Aorta (tissue), 5 donors: ENCODE measurements at places on chromosomes 2 and 18. TPM values are rescaled to one million over a fixed set of nuclear protein-coding genes. Genes with fewer than 3 reads are reported as not detected.

- no peak for DNase-seq
- peak overlapping the region; percentile 10 for H3K27ac ChIP-seq
- H3K4me3 ChIP-seq = no peak overlapping the region
These were observed 32.8 kb downstream of the CCDC93 start for GRCh38 chr2:117980783-117981676.

DNA sequence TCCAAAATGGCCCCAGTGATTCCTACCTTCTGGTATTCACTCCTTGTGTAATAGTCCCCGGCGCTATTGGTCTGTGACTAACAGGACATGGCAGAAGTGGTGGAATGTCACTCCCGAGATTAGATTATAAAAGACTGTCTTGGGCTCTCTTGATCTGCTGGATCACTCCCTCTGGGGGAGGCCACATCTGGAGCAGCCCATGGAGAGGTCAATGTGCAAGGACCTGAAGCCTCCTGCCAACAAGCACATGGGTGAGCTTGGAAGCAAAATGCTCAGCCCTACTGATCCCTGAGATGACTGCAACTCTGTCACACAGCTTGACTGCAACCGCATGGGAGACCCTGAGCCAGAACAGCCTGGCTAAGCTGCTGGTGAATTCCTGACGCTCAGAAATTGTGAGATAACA lies 94.3 kb upstream of the GLI2 start:
- H3K27me3 ChIP-seq = no peaks in the 10 kb centered on the region
- DNase-seq = no peak
- H3K4me3 ChIP-seq = no peak overlapping the region
- no peaks in the 10 kb centered on the region for H3K4me1 ChIP-seq

DNA sequence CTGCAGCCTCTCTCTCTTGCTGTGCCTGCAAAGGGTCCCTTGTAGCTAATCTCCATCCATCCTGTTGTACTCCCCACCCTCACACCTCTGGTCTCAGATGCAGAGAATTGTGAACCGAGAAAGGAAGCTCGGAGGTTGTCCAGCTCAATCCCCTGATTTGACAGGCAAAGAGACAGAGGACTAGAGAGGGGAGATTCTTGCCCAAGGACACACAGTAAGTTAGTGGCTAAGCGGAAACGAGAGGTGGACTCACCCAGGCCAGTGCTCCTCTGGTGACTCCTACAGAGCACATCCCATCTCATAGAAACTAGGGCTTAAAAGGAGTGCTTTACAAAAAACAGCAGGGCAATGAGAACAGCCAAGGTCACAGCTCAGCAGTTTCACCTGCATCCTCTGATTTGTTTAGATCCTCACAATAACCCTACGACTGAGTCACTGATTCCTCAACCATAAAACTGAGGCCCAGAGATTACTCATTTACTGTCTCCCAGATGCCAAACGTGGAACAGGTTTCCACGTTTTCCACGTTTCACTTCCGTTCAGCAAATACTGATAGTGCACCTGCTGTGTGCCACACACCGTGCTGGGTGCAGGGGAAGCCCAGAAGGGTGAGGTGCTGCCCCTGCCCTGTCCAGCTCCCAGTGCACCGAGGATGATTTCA lies 22.1 kb downstream of the EHD3 start:
- no peak overlapping the region for H3K27ac ChIP-seq
- H3K36me3 ChIP-seq = peaks cover 12% of the 10 kb centered on the region
- H3K27me3 ChIP-seq = no peaks in the 10 kb centered on the region
- no peaks in the 10 kb centered on the region for H3K4me1 ChIP-seq
- DNase-seq = no peak

DNA sequence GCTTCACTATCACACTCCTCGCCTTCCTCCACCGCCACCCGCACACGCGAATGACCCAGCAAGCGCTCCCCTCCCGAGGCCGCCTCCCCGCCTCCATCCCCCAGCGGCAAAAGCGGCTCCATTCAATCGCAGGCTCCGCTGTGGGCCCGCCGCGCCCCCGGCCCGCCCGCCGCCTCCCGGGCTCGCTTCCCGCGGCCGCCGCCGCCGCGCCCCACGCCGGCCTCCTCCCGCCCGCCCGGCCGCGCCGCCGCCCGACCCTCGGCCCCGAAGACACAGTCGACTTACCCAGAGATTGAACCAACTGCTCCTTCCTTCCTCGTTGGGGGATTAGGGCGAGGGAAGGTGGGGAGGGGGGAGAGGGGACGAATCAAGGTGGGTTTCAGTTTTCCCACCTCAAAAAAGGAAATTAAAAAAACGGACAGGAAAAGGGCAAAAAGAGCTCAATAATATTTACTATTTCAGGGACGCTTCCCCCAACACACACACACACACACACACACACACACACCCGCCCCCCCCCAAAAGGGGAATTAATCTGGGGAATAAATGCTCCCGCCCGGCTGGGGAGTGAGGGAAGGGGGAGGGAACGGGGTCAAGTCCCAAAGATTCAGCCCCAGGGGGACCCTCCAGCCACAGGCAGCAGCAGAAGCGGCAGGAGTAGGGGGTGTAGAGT lies 743 bp downstream of the XPO1 start:
- peak overlapping the region; percentile 95 for H3K4me3 ChIP-seq
- DNase-seq = no peak
- H3K27ac ChIP-seq = peak overlapping the region; percentile 65
- H3K4me1 ChIP-seq = no peaks in the 10 kb centered on the region
- no peaks in the 10 kb centered on the region for H3K36me3 ChIP-seq

- H3K36me3 ChIP-seq = no peaks in the 10 kb centered on the region
- H3K4me3 ChIP-seq = no peak overlapping the region
- no peak overlapping the region for H3K27ac ChIP-seq
- peaks cover 1% of the 10 kb centered on the region for H3K4me1 ChIP-seq
- no peaks in the 10 kb centered on the region for H3K27me3 ChIP-seq
These were observed 195.6 kb downstream of the TMX3 start for GRCh38 chr18:68519336-68519735.

DNA sequence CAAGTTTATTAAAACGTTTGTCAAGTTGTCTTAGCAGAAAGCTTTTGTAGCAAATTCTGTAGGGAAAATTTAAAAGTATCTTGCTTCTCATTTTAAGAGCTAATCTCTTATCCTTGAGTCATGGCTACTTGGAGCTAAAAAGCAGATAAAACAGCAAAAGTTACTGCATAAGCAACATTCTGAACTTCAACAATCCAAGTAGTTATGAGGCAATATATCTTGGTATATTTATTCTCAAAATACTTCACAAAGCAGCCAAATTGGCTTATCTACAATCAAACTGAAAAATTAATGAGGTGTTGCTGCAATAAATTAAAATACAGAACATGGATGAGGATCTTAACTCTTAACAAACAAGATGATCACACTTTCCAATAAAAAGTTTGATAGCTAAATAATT lies 306.5 kb downstream of the PIEZO2 start:
- no peak for DNase-seq
- H3K4me3 ChIP-seq = no peak overlapping the region
- H3K27me3 ChIP-seq = no peaks in the 10 kb centered on the region
- no peak overlapping the region for H3K27ac ChIP-seq
- H3K36me3 ChIP-seq = no peaks in the 10 kb centered on the region
- H3K4me1 ChIP-seq = no peaks in the 10 kb centered on the region

DNA sequence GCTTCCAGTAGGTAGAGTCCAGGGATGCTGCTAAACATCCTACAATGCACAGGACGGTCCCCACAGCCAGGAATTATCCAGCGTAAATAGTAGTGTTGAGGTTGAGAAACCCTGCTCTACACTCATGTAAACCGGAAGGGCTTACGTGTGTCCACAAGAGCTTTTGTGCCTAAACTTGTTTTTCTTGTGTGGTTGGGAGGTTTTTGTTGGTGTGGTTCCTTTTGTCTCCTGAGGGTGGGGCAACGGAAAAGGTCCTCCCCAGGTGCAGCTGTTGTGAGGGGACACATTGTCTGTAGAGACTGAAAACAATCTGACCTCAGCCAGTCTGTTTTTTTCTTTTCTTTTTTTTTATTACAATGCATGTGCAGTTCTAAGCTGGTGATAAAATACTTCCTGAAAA lies 72.7 kb upstream of the MGAT5 start:
- H3K27ac ChIP-seq = no peak overlapping the region
- H3K27me3 ChIP-seq = no peaks in the 10 kb centered on the region
- no peaks in the 10 kb centered on the region for H3K4me1 ChIP-seq
- no peaks in the 10 kb centered on the region for H3K36me3 ChIP-seq
- H3K4me3 ChIP-seq = no peak overlapping the region

DNA sequence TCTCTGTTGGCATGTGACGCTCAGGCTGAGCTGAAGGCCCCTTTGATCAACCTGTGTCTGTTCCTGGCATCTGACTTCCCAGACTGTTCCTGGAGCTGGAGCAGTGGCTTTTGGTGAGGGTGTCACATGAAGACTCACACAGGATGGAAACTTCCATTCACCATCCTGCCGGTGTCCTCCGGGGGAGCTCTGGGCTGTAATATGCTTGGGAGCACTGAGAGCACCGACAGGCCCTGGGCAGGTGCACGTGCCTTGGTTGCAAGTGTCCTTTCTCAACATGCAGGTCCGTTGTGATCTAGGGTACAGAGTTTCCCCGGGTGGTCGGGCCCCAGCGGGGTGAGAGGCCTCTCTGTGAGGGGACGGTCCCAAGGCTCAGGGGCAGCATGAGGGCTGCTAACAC lies 24.8 kb upstream of the GBX2 start:
- no peaks in the 10 kb centered on the region for H3K36me3 ChIP-seq
- H3K27me3 ChIP-seq = no peaks in the 10 kb centered on the region
- no peak for DNase-seq
- no peaks in the 10 kb centered on the region for H3K4me1 ChIP-seq
- H3K27ac ChIP-seq = no peak overlapping the region
- no peak overlapping the region for H3K4me3 ChIP-seq

DNA sequence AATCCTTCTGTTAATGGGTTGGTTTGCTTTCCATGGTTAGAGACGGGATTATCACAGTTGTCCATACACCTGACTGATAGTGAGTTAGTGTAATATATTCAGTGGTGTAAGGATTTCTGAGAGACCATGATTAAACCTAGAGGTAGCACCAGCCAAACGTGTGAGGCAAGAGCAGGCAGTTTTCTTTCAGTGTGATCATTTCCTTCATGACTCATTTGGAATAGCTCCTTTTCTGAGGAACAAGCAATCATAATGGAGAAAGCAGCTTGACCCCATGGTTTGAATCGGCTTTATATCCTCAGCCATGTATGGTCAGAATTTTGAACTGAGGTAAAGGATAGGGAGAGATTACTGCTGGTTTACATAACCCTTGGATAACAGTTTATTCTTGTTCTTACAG lies 2.9 kb downstream of the MXD1 start:
- H3K4me3 ChIP-seq = no peak overlapping the region
- peak; percentile 55 for DNase-seq
- H3K36me3 ChIP-seq = peaks cover 1% of the 10 kb centered on the region
- H3K27me3 ChIP-seq = no peaks in the 10 kb centered on the region
- H3K27ac ChIP-seq = no peak overlapping the region

CRYGC gene
- total RNA-seq = not detected

ONECUT2 gene
- 0.69 TPM for total RNA-seq

OLA1 gene
- total RNA-seq = 55.3 TPM
